ENCODE measurements at places on chromosomes 4 and X.

DNA sequence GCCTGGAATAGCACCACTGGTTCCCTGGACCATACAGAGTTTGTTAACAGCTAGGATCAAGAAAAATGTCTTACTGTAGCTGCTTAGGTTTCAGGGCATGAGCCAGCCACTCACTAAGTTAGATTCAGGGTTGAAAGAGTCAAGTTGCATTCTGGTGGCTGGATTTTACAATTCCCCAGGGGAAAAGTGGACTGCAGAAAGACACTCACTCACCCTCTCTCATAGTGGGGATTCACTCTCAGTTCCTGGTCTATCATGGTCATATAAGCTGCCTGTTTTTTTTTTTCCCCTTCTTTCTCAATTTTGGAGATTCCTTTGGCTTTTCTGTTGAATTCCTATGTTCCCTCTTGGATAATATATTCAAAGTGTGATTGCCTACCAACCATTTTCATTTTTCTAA is 744.2 kb upstream of the GRIA3 start:
- no peak for DNase-seq

DNA sequence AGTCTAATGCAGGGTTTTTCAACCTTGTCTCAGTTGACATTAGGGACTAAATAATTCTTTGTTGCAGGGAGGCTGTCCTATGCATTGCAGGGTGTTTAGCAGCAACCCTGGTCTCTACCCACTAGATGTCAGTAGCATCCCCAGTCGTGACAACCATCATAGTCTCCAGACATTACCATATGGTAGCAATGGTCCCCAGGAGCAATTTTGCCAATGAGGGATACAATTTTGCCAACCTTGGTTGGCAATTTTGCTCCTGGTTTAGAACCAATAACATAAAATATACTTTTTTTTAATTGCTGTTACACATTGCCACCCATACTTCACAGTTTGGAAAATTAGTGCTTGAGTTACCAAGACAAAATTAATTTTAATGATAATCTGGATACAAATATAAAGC is 6.0 kb downstream of the EREG start:
- DNase-seq, result no peak

DNA sequence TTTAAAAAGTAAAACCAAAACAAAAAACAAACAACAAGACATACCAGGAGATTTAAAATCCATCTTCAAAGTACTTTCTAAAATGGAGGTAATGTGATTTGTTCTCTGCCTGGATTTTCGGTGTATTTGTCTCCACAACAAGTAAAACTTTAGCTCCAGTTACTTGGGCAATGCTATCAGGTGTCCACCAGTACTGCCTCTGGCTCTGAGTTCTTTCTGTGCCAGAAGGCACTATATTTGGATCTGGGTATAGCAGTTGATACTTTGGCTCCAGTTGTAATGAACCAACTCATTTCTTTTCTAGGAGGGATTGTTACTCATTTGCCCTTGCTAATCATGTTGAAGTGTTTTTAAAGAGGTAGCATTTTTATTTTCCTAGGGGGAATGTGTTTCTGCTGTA is 9.5 kb upstream of the PDLIM5 start:
- no peak for DNase-seq

- DNase-seq, result no peak
Measured at GRCh38 chr4:90254357-90254756, 127.2 kb downstream of the CCSER1 start.

- DNase-seq, result no peak
Measured at GRCh38 chrX:13093529-13094140, 49.2 kb upstream of the FAM9C start.

DNA sequence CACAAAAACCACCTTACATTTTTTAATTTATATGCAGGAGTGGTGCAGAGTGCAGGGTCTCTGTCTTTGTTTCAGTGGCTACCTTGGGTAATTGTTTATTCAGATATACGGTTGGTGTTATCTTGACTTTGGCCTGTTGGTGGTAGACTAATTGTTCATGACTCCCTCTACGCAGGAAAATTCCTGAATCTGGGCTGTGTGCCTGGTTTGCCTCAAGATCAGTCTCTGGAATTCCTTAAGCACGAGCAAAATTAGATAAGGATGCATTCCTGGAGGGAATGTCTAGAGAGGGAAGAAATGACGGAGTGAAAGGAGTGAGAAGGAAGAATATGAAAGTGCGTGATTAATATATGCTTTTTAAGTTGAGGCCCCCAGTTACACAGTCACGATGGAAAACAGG is 576.9 kb upstream of the PCDH10 start:
- no peak for DNase-seq

- no peak for DNase-seq
Measured at GRCh38 chr4:124632439-124632838, 80.1 kb downstream of the ANKRD50 start.

GRCh38 chr4:127400731-127401346 is 231.9 kb upstream of the INTU start:
- DNase-seq, result no peak

DNA sequence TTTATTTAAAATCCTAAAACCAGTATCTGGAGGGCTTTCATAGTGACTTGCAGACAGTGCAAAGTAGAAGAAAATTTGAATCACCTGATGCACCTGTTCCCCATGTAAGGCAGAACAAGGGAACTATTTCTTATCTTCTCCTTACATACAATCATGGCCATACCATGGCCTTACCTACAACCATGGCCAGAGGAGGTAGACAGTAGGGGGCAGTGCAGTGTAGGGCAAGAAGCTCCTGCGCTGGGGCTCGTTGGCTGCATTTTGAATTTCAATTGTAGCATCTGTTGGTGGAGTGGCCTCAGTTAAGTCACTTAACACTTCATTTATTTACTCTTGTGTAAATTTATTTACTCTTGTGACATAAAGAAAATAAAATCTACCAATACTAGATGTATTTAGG is 33.0 kb downstream of the GALNTL6 start:
- no peak for DNase-seq

DNA sequence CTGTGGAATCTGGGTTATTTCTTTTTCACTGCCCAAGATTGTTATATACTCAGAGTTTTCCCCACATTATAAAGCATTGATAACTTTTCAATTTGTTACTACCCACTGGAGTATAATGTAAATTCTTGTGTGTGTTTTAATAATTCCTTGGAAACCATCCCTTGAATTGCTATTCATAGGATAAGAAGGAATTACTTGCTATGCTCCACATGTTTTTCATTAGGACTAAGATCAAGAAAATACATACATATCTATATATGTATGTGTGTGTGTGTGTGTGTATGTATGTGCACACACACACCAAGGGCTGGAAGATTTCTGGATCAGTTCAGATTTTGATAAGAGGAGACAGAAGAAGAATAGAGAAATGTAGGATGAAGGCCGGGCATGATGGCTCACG is 206.4 kb upstream of the JADE1 start:
- DNase-seq, result no peak

DNA sequence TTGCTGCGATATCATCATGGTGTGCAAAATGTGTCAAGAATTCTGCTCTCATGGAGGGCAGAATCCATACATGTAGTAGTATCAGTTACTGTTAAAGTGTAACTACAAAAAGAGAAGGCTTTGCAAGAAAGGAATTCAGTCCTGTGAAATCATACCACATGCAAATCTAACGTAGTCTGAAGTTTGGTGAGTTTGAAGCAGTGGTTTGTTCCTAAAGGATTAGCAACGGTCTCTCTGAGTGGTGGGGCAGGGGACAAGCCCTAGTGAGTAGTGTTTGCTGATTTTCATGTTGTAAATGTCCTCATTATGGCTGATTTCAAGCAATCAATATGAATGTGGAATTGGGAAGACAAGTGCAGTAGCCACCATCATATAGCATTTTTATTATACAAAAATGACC is 47.1 kb upstream of the CLNK start:
- no peak for DNase-seq

- no peak for DNase-seq
Measured at GRCh38 chr4:111713276-111713675, 432.0 kb upstream of the FAM241A start.

DNA sequence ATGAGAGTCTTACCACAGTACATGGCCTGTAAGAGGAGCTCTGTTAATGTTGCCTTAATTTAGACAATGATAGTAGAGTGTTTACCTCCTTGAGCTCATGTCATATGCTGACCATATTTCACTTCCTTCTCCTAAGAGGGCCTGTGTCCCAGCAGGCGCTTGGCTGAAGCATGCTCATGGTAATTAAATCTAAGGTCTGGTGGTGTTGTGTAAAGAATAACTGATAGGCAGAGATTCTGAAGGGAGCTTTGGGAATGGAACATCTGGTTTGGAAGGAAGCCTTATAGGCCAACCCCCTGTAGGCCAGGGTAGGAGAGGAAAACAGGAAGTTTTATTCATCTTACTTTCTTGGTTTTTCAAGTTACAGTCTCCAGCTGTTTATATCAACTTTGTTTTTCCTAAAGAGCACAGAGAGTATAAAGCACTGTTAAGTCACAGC is 300.2 kb downstream of the USP46 start:
- DNase-seq, result no peak

GRCh38 chr4:76634220-76634619 is 199.2 kb downstream of the SHROOM3 start:
- no peak for DNase-seq

DNA sequence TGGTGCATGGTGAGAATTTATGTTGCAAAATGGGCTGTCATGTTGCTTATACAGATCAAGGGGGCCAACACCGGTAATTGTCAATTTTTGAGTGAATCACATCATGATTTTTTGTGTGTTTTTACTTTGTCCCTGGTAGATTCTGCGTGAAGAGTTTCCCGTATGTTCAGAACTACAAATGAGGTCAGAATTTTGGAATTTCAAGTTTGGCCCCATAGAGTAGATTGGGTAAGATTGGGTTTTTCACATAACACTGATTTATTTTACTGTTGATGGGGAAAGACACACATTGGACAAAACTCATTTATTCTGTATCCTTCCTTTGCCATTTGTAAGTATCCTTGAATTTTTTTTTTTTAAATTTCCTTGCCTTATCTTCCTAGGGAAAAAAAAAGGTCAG is 158.5 kb upstream of the MXRA5 start:
- DNase-seq, result no peak

DNA sequence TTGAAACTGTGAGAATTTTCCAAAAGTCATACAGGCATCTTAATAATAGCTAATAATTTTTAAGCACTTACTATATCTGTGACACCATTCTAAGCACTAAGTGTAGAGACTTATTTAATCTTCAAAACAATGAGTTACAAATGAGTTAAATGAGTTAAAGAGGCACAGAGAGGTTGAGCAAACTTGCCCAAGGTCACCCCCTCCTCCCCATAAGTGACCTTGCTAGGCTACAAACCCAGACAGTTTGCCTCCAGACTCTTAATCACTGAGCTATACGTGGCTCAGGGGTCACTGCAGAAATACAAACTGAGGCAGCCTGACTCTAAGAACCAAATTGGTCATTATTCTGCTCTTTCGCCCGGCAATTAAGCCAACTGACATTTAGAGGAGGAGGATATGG is 15.5 kb downstream of the CTPS2 start:
- no peak for DNase-seq

- no peak for DNase-seq
Measured at GRCh38 chrX:151153086-151153485, 23.3 kb upstream of the GPR50 start.

DNA sequence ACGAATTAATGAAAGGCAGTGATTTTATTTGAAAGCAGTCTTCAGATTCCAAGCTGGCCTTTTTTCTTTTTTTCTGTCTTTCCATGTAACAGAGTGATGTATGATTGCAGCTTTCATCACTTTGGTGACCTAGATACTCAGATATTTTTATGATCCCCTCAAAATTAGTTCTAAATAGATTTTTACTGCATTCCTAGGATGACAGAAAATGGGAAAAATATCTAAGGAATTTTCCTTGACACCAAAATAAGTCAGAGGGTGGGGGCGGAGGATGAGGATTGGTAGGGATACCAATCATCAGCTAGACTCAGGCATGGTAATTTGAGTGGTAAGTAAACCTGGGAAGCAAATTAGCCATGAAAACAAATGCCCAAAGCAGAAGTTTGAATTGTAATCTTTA is 11.9 kb upstream of the HMGB2 start:
- DNase-seq, result no peak

- no peak for DNase-seq
Measured at GRCh38 chr4:98584265-98584664, 74.1 kb downstream of the TSPAN5 start.

DNA sequence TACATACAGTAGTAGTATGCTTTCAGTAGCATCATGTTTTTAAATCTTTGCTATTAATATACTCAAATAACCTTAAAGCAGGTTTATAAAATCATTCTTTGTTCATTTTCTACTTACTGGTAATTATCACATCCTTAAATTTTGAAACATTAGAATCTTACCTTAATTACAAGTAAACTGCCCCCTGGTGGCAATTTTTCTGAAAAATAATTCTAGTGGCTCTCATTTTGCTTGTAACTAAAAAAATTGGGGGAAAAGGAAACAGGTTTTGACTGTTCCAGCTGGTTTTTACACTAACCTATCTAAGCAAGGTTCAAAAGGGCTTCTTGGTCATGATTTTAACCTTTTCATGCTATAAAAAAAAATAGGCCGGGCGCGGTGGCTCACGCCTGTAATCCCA is 18.5 kb upstream of the DCAF4L1 start:
- no peak for DNase-seq

DNA sequence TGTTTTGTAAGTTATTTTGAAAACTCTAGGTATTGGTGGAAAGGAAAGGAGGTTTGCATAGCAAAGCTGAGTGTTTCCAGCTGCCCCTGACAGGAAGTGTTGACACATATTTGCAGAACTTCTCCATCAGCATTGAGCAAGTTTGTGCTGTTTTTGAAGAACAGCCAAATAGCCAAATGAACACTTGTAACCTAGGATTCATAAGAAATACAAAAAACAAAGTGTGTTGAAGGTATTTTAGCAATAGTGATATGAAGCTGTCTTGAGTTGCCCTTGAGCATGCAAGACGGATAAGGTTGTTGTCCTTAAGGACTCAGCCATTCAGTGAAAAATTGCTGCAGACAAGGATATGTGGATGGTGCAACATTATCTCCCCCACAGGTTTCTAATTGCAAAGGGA is 68.3 kb upstream of the PGM2 start:
- DNase-seq, result no peak

DNA sequence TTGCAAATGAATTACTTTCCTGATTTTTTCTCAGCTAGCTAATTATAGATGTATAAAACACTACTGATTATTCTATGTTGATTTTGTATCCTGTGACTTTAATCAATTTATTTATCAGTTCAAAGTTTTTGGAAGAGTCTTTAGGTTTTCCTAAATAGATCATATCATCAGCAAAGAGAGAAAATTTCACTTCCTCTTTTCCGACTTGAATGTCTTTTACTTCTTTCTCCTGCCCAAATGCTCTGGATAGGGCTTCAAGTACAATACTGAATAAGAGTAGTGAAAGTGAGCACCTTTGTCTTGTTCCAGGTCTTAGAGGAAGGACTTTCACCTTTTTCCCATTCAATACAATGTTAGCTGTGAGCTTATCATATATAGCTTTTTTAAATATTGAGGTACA is 417.9 kb downstream of the PDGFC start:
- DNase-seq, result no peak

- no peak for DNase-seq
Measured at GRCh38 chrX:10120331-10120730, 36.4 kb upstream of the CLCN4 start.
